ENCODE measurements at places on chromosomes 16 and 17.

- DNase-seq: no peak
Observed at GRCh38 chr16:89351645-89352044, 134.1 kb downstream of the ZNF778 start.

- DNase-seq: no peak
Observed at GRCh38 chr17:42484304-42484703, 25.6 kb downstream of the ATP6V0A1 start.

GRCh38 chr16:65796481-65796880, 570.0 kb upstream of the CDH5 start:
- no peak for DNase-seq

DNA sequence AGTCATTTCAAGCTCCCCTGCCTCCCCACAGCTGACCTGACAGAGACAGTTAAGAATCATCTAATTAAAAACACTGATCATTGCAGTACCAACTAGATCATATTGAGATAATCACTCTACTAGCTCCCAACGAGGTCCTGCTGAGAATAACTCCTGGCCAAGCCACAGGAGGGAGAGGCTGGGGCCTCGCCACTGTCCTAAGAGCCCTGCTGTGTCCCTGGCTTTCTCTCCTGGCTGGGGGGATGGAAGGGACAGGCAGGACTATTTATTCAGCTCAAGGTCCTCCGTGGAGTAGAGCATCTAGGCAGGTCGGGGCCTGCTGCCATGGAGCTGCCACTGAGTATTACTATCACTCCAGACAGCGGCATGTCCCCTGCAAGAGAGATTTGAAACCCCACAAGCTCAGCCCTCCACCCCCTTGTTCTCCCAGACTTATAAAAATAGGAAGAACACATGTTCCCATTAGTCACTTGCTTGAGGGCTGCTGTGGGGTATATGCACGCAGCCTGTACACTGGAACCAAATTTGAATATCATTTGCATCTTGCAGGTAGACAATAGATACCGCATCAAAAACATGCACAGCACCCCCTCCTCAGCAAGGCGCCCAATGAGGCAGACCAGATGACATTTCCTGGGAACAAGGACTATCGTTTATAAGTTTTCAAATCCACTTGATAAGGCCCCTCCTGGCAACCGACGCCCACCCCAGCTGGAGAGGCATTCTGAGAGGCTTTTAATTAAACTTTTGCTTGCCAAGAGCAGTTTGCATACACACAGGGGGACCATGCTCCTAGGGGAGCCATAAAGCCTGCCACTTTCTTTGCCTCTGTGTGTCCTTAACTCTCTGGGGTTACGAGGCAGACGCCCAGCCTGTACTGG, 385.2 kb upstream of the ZFHX3 start:
- no peak for DNase-seq

DNA sequence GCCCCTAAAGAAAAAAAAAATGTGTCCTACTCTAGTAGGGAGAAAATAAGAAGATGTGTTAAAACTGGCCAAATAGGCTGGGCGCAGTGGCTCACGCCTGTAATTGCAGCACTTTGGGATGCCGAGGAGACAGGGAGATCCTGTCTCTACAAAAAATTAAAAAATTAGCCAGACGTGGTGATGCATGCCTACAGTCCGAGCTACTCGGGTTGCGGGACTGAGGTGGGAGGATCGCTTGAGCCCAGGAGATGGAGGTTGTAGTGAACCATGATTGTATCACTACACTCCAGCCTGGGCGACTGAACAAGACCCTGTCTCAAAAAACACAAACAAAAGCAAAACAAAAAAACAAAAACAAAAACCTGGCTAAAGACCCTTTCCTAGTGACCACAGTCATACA, 15.9 kb downstream of the ZFHX3 start:
- DNase-seq: no peak

DNA sequence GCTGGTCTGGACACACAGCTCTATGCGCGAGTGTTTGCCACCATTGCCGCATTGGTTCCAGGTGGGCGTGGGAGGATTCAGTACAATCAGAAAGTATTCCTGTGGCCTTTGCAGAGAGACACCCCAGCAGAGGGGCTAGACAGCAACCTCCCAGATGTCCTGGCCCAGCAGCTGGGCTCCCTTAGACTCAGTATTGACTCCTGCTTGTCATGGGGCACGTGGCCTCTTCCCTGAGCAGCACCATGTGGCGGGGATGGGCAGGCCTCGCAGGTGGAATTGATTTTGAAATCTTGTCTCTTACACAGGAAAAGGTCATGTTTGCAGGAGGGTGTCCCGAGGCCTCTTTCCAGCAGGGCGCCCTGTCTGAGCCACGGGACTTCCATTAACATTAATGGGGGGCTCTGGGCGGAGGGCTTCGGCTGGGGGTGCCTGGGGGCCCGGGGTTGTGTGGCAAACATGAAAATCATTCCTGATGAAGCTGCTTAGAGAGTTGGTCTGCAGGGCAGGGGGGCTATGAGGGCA, 96.4 kb downstream of the C16orf78 start:
- no peak for DNase-seq

DNA sequence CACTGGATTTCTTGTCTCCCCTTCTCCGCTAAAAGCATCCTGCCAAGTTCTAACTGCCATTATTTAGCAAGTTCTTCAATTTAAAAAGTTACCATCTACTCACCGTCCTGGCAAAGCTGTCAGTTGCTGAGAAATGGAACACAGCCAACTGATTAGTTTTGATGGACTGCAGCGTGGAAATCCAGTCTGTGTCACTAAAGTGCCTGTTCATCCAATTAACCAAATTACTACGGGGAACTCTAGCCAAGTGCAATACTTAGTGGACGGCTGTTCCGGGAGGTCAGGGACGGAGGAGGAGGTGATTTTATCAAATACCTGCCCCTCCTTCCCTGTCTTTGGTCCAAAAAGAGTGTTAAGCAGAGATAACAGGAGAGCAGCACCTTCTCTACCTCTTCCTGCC, 260.7 kb downstream of the MAF start:
- no peak for DNase-seq

DNA sequence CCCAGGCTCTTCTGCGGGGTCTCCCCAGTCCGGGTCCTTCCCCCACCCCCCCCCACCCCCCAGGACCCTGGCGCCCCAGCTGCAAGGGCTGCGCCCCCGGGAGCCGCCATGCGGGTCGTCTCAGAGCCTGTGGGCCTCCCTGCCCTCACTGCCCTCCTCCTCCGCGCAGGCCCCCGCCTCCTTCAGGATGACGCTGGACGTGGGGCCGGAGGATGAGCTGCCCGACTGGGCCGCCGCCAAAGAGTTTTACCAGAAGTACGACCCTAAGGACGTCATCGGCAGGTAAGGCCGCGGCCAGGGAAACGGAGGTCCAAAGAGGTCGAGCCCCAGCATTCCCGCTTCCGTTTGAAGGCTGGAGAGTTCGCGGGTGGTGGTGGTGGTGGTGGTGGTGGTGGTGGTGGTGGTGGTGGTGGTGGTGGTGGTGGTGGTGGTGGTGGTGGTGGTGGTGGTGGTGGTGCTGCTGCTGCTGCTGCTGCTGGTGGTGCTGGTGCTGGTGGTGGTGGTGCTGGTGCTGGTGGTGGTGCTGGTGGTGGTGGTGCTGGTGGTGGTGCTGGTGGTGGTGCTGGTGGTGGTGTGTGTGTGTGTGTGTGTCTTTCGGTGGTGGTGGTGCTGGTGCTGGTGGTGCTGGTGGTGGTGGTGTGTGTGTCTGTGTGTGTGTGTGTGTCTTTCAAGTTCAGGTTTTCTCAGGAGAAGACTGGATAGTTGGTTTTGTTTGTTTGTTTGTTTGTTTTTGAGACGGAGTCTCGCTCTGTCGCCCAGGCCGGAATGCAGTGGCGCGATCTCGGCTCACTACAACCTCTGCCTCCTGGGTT, 615 bp downstream of the PHKG2 start:
- no peak for DNase-seq

DNA sequence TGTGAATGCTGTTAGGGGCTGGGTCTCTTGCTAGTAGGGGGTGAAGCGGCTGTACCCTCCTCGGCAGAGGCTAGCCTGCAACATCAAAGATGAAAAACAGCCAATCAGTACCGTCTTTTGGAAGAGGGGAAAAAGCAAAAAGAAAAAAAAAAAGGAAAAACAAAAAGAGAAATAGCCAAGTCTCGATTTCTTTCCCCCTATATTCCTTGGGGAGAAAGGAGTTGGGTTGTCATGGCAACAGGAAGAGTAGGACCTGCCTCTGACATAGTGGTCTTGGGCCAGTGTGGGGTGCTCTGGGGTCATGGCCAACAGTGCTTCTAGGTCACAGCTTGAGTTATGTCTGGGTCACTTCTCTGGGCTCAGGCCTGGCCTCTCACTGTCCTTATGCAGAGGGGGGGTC, 17.9 kb downstream of the ENGASE start:
- no peak for DNase-seq

- DNase-seq: no peak
Observed at GRCh38 chr17:192666-193425, 11.4 kb upstream of the DOC2B start.

DNA sequence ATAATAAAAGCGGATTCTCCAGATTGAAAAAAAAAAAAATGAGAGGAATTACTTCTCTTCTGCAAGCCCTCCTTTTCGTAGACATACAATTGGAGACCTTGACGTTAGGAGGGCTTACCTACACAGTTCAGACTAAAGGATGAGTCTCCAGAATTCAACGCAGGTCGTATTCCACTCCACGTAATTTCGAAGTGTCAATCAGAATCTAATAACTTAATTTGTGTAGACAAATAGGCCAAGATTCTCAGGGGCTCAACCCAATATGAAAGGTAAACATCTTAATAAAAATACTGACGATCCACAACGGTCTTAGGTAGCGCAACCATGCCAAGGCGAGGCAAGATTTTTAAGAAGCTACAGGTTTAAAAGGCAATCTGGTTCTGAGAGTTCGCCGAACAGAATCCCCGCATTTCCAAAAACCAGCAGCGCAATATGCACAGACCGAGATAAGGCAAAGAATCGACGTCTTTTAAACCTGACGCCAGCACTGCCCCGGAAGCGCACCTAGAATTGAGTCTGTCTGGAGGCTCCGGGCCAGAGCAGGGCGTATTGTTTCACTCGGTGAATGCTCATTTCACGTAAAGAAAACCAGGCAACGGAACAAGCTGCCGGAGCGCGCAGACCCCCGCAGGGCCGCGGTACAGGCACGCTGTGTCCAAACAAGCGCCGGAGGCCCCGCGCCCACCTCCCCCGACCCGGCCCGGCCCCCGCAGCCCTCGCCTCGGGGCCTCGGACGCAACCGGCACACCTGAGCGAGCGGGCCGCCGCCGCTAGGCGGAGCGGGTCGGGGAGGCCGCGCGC, 623 bp downstream of the MBTPS1 start:
- DNase-seq: no peak

DNA sequence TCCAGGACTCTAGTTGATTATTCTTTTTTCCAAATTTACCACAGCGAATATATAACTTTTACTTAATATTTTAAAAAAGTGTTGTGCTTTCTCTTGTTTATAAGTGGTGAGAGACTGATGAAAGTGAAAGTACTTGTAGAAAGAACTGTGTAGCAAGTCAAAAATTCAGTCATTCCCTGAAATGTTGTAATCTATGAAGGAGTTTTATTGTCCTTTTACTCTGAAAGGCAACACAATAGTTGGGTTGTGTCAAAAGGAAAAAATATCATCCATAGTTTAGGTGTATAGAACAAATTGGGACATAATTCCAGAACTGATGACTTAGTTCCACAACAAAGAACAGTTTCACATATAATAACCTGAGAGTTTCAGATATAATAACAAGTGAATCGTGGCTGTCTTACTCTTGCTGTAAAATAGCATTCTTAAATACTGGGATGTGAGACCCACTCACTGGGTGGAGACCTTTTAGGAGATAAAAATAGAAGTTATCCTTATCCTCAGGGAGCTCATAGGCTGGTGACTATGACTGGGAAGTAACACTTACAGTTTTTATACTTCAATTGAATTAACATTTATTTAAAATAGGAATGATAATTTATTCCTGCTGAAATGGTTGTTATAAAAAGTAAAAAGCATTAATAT, 20.6 kb downstream of the CYB5B start:
- DNase-seq: no peak

DNA sequence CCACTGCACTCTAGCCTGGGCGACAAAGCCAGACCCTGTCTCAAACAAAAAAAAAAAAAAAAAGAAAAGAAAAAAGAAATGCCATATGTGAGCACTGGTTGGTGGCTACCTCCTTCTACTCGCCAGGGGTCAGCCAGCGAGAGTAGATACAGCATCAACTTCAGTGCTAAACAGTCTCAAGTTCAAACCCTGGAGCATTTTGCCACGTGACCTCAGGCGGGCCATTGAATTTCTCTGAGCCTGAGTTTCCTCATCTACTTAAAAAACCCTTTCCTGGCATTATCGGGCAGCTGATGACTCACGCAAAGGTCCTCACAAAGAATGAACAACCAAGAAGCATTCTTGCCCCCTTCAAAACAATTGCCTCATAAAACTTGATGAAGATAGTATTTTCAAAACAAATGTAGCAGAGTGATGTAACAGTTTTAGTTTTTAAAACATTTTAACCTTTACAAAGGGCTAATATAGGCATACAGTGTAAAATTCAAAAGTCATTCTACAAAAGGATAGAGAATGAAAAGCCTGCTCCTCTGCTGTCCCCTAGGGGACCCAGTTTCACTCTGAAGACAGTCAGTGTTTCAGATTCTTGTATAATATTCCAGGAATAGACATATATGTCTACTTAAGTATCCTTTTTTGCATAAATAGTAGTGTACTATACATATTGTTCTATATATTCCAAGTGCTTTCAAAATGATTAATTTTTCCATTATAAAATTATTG, 28.4 kb downstream of the DNAH2 start:
- peak; percentile 89 for DNase-seq

DNA sequence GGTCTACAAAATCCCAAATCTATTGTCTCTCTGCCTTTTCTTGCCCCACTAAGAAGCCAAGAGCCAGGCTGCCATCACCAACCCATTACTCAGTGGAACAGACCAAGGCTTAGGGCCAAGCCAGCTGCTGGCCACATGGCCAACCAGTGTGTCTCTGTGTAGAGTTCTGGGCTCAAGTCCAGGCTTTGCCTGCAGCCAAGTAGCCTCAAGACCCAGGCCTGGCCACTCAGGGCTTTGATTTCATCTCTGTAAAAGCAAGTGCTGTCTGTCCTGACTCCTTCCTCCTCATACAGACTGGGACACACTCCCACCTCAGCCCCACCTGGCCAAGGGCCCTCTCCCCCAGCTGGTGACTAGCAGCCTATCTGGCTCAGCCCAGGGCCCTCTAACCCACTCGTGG, 14.6 kb downstream of the SREBF1 start:
- DNase-seq: no peak

DNA sequence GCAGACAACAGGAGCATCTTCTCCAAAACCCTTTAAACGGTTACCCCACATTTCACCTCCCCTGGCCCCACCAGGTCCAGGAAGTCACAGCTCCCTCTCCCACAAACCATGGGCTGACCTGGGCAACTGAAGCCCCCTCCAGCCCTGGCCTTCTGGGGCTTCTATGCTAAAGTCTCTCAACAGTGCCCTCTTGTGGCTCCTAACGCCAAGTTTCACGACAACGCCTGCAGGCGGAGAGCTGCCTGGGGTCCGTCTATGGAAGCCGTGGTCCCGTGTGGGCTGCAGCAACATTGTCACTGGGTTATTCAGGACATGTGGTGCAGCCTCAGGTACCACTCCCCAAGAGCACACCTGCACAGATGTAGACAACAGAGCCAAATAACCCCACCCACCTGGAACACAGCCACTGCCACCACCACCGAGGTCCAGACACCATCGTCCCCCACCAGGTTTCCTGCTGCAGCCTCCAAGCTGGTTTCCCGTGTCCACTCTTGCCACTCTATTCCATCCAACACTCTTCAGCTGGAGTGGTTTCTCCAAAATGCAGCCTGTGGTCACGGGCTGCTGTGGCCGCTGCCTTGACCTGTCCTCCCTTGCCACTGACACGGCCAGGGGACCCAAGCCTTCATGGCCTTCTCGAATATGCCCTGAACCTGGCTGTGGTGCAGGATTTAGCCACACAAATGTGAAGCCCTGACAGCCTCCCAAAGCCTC, 19.1 kb downstream of the C16orf95 start:
- DNase-seq: no peak
